ENCODE measurements at places on chromosomes 13 and 19.
A peak's percentile ranks its signal among the peaks of the same experiment; 100 is the strongest.

- no peak for DNase-seq
These were observed 21.8 kb downstream of the RCBTB1 start for GRCh38 chr13:49563516-49563915.

- no peak for DNase-seq
These were observed 214.8 kb downstream of the LMO7 start for GRCh38 chr13:75850916-75851315.

DNA sequence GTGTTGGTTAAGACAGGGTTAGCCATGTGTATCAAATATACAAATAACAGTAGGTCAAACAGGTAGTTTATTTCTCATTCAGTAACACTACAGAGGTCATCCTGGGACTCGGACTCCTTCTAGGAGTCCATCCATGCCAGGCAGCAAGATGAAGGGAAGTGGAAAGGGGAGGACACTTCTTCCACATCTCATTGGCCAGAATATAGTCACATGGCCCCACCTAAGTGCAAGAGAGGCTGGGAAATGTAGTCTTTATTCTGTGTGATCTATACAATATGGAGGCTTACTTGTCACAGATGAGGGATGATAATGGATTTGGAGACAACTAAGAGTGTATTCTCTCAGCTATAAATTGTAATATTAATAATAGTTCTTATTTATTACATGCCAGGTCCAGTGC is 31.1 kb downstream of the RDH8 start:
- no peak for DNase-seq

DNA sequence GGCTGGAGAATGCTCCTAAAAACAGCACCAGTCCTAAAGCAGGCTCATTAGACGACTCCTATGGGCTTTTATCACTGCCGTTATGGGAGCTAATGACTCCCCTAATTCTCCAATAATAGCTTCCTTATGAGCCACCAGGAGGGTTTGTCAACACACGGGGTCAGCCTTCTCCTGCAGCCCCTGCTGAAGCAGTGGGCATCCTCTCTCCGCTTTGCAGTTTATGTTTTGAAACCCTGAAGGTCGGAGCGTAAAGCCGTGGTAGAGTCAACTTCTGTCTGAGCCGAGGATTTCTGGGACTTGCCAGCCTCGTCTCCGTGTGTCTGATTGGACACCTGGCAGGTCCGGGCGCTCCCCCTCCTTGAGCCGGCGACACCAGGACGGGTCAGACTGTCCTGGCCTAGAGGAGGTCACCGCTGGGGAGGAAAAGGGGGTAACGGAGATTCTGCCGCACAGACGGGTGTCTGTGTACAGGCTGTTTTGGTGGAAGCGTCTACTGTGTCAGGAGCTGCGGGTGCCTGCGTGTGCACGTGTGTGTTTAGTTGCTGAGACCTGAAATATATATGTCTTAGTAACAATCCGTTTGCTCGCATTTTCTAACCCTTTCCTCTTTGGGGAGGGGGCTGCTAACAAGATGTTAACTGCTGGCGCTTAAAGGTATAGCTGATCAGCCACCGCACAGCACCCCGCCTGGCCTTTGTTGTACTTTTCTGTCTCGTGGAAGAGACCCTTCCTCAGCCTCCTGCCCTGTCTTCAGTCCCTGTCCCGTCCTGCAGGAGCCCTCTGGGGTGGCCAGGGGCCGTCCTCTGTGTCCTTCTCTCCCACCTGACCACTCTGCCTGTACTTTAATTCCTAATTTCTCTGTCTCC is 1.9 kb downstream of the KDM4B start:
- DNase-seq: no peak

- no peak for DNase-seq
These were observed 52.7 kb upstream of the ZDHHC20 start for GRCh38 chr13:21511849-21512248.

DNA sequence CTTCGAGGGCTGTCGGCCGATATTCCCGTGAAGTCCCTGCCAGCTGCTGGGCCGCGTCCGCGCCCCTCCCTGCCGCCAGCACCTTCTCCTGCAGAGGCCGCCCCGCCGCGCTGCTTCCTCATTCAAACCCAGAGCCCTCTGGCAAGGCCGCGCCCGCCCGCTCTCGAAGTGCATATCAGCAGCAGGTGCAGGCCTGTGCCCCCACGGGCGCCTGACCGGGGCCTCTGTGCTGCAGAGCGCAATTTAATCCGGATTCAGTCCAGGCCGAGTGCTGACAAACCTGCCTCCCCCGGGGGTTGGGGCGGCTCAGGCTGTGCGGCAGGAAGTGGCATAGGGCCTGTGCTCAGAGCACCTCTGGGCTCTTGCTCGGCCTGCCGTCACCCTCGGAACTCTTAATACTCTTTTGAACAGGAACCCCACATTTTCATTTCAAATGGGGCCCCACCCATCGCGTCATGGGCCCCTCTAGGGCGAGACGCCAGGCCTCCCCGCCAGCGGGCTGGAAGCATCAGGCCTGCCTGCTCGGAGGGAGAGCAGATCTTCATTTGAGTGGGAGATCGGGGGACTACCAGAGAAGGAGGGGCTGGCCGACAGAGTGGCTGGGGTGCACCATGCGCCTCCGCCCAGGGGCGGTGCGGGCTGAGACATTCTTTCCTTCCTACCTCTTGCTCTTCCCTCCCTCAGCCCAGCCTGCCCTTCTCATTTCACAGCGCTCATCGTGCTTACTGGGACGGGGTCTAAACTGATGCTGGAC is 125.7 kb downstream of the TNFRSF19 start:
- DNase-seq: peak; percentile 26
